Activated naive CD4-positive, alpha-beta T cell (primary cell): ENCODE measurements at places on chromosomes 3 and 15.

DNA sequence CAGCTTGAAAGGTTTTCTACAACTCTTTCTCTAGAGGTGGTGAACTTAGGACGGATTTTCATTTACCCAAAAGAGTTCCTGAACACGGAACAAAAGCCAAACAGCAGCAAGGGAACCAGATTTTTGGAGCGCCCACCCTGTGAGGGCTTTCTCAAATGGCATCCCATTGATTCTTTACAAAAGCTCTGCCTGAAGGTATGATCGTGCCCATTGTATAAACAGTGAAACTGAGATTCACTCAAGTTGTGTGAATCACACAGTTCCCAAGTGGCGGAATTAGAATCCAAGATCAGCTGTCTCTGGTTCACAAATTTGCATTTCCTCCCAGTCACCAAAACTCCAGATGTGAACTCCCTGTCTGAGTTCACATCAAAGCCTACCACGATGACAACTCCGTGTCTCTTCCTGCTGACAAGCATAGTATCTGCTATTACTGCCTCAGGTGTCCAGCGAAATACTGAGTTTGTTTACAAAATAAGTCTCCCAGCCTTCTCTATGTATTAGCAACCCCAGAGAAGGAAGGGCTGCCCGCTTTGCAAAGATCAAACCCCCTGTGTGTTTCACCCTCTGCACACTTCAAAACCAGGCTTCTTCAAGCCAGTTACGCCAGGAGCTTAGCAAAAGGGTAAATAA lies 235.9 kb upstream of the ST8SIA2 start:
- DNase-seq: no peak

DNA sequence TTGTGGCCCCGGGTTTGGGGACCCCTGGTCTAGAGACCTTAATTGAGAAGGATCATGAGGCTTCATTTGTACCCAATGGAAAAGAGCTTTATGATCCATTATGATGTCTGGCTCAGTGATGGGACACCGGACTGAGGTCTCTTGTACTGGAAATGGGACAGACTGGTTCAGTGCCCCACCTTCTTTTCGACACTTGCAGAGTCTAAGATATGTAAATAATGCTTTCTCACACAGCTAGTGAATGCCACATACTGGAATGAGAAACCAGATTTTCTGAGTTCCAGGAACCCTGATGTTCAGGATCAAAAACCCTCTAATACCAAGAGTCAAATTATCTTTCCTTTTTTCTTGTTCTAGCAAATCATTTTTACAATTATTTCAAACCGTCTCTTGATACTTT lies 116.3 kb upstream of the ARPP21 start:
- DNase-seq: no peak

- DNase-seq: no peak
Observed at GRCh38 chr15:71199384-71200351, 84.4 kb downstream of the THSD4 start.

DNA sequence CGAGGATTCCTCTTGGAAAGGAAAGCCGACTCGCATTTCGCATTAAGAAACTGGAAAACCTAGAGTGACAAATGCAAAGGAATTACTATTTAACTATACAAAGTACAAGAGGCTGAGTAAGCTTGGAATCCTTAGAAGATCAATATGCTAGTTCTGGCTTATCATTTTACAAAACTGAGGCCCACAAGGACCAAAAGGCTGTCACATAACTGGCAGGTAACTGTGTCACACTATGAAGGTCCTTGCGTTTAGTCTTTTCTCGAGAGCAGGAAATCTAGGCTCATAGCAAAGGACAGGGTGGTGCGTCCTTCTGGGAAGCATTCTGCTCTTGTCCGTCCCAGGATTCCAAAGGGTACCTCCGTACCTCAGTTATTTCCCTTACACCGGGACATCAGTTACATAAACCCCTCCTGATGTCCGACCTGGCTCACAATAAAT lies 629 bp downstream of the RPL24 start:
- no peak for DNase-seq

DNA sequence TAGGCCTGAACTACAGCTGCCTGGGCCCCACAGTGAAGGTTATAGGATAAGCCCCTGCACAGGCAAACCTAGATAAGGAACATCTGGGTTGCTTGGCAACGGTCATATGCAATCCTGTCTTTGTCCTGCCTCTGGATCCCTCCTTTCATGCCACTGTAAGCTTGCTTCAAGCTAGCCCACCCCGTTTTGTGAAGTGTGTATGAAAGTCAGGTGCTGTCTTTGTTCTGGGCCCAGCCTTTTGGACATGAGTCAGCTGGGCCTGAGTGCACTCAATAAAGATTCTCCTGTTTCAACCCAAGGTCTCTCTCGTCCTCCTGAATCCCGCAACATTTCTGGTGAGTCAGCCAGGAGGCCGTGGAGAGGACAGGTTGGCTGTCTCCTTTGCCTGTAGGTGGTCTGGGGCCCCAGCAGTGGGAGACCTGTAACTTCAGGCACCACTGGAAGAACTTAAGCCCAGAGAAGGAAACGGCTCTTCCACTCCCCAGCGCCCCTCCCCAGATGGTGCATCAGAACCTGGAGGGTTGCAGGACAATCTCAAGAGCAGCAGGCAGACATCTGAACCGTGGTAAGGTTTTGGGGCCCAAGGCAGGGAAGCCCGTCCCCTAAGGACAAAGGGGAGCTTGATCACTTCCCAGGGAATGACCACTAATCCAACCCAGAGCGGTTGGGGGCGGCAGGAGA lies 8.3 kb upstream of the SLC9C1 start:
- no peak for DNase-seq
